HCEC 1CT (cell line): ENCODE measurements at places on chromosomes 5 and 9.

DNA sequence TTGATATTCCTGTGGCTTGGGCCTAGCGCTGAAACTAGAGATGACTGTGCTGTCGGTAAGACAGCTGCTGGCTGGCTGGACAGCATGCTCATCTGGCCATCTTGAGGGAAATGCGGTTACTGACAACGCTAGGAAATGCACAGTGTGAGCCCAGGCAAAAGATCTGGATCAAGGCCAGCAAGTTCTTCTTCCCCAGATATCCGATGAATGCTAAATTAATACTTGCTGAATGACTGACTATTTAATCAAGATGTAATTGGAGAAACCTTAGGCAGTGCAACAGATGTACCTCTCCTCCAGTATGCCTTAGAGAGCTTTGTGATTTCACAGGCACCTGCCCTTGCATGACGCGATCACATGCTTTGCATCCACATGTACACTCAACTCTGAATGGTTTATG lies 659.1 kb downstream of the EFNA5 start:
- no peak for DNase-seq

GRCh38 chr9:81600631-81601030 lies 88.7 kb downstream of the TLE1 start:
- no peak for DNase-seq

- no peak for DNase-seq
Observed at GRCh38 chr5:104942735-104943134, 1380.1 kb upstream of the NUDT12 start.

GRCh38 chr9:3962971-3963642 lies 336.8 kb downstream of the GLIS3 start:
- peak; percentile 88 for DNase-seq

GRCh38 chr5:180646289-180646962 lies 3.0 kb downstream of the FLT4 start:
- DNase-seq, result no peak

GRCh38 chr5:160494451-160494850 lies 72.8 kb downstream of the PTTG1 start:
- DNase-seq, result no peak

DNA sequence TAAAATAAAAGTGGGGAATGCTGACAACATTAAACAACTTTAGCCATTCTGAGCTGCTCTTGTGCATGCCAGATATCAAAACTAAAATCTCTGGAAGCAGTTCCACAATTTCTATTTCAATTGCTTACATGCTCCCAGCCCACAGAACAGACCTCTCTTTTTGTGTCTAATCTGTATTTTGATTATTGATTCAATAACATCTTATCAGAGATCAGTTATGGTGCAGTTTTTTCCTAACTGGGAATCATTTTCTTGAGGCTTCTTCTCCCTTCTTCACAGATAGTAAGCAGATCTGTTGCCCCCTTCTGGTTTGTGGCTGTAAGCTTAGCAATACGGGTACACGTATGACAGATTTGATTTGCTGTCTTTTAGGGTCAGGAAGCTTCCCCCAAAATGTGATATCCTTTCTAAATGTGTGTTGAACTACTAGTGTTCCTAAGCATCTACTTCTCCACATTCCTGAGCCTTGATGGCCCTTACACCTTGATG lies 39.4 kb downstream of the MRPS27 start:
- DNase-seq, result peak; percentile 56

DNA sequence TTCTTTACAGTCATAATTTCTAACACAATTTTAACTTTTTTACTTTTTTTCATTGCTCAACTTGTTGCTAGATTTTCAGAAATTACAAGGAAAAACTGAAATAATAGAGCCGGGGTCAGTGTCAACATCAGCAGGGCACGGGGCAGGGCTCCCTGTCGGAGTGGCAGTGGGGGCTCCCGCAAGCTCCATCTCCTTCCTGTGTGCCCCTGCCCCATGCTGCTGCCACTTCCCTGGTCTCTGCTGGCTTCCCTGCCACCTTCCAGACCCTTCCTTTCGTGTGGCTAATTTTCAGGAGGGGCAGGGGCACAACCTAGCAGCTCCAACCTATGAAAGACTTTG lies 1.0 kb upstream of the EXOC3 start:
- no peak for DNase-seq

DNA sequence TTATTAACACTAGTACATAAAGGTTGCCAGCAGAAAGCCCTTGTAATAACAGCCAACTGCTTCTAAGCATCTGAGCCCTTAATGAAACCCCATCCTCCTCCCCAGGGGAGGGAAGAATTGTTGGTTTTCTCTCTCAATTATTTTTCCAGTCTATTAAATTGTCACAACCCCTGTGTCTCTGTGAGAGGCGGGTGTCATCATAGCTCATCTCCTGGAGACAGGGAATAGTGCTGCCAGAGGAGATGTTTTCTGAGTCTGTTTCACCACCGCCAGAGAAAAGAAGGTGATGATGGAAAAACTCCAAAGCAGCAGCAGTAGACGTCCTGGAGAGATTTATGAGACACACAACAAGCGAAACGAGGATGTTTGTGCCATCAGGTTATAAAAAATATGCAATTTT lies 271.1 kb upstream of the NMUR2 start:
- no peak for DNase-seq

- DNase-seq, result no peak
Observed at GRCh38 chr5:900781-901180, 8.1 kb downstream of the TRIP13 start.

- peak; percentile 49 for DNase-seq
Observed at GRCh38 chr5:100900142-100900795, 2.8 kb downstream of the ST8SIA4 start.

GRCh38 chr5:175623088-175623487 lies 34.8 kb upstream of the HRH2 start:
- DNase-seq, result no peak

GRCh38 chr9:111431684-111432083 lies 52.5 kb downstream of the ECPAS start:
- peak; percentile 36 for DNase-seq

DNA sequence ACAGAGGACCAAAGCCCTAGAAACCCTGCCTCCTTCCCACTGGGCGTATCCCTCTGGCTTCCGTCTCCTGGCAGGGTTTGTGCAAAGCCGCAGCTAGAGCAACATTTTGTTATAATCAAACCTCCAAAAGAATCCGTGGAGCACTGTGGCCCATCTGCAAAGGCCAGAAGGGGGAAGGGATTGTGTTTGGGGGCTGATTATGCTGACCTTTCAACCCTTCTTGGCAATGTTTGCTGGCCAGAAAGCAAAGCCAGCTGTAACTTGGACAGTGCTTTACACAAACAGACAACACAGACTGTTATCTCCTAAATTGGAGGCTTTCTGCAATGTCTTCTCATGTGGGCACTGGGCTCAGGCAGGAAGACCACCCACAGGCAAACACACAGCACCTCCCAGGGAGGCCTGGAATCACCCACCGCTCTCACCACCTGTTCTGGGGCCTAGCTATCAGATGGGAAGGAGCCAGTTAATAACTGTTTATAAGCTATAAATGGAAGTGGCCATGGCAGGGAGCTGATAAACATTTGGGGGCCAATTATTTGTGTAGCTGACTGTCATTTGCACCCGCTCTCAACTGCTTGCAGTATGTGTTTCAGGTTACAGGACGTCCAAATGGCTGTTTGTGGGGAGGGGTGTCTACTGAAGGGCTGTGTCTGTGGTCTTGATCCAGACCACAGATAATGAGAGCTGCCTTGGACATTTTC lies 121.6 kb upstream of the ERCC6L2 start:
- DNase-seq, result no peak

- peak; percentile 56 for DNase-seq
Observed at GRCh38 chr9:129102791-129103594, 7.6 kb downstream of the CRAT start.

- DNase-seq, result no peak
Observed at GRCh38 chr5:74286734-74287695, 353.5 kb downstream of the ENC1 start.
